ENCODE measurements at places on chromosomes 2 and 18. TPM values are rescaled to one million over a fixed set of nuclear protein-coding genes. Genes with fewer than 3 reads are reported as not detected.

GRCh38 chr2:240129311-240129710, 6.8 kb downstream of the COPS9 start:
- peaks cover 62% of the 10 kb centered on the region for H3K36me3 ChIP-seq
- H3K27me3 ChIP-seq: no peaks in the 10 kb centered on the region
- no peak overlapping the region for H3K27ac ChIP-seq
- DNase-seq: peak; percentile 13

- no peak overlapping the region for H3K4me3 ChIP-seq
- no peaks in the 10 kb centered on the region for H3K27me3 ChIP-seq
- H3K4me1 ChIP-seq: no peaks in the 10 kb centered on the region
- DNase-seq: no peak
Measured at GRCh38 chr2:116810645-116811044, 1003.8 kb upstream of the DDX18 start.

DNA sequence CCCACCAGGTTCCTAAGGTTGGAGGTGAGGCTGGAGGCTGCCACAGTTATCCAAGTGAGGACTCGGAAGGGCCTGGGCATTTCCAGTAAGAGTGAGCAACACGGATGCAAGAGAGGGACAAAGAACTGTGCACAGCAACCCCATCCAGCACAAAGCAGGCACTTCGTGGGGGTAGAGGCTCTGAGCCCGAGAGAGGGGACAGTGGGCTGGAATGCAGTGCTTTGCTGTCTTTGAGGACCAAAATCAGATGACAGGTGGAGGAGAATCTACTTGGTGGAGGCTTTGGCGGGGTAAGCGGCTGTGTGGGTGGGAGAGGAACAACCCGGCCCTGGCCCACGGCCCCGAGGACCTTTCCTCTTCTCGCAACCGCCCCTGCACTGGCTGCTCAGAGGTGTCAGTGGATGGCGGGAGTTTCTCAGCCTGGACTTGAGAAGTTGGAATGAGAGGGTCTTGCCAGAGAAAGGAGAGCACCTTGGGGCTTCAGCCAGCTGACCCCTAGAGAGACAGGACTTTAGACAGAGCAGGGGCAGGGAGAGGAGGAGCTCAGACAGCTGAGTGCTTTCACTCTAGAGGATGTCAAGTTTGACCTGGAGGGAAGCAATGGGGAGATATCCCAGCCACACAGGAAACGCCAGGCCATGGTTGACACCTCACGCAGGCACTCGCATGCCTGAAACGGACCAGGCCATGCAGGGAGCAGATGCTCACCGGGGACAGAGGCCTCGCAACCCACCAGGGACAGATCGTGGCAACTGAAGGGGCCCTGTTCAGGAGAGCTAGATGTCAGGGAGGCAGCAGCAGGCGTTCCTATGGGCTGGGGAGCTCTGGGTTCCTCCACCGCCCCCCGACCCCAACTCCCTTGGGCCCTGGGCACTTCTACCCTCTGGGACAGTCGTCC, 11.6 kb downstream of the RAMP1 start:
- no peak for DNase-seq
- no peaks in the 10 kb centered on the region for H3K4me1 ChIP-seq
- H3K36me3 ChIP-seq: no peaks in the 10 kb centered on the region
- no peak overlapping the region for H3K27ac ChIP-seq

CCDC138 gene
- polyA plus RNA-seq: 1.6 TPM

DNA sequence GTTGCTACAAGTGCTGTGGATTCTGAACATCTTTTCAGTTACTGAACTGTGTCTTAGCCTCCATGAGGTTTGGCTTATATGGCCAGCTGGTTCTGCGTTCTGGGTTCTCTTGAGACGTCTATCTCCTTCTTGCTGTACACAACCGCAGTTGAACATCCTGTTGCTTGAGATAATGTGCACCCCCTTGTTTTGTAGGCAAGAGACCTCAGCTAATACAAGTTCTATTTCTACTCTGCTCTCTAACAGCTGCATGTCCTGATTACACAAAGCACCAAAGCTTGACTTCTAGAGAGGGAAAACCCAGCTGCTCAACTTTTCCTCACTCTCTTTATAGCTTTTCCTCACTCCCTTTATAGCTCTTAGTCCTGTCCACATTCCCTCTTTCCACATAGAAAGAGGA, 176.0 kb downstream of the LTBP1 start:
- no peaks in the 10 kb centered on the region for H3K27me3 ChIP-seq
- no peaks in the 10 kb centered on the region for H3K36me3 ChIP-seq
- no peak for DNase-seq

SCYGR4 gene
- polyA plus RNA-seq: not detected

- no peaks in the 10 kb centered on the region for H3K4me1 ChIP-seq
- H3K4me3 ChIP-seq: no peak overlapping the region
- H3K27me3 ChIP-seq: no peaks in the 10 kb centered on the region
- peaks cover 38% of the 10 kb centered on the region for H3K36me3 ChIP-seq
- no peak overlapping the region for H3K27ac ChIP-seq
- no peak for DNase-seq
Measured at GRCh38 chr18:63329431-63330145, 10.0 kb upstream of the BCL2 start.

CPLX4 gene
- not detected for polyA plus RNA-seq

DNA sequence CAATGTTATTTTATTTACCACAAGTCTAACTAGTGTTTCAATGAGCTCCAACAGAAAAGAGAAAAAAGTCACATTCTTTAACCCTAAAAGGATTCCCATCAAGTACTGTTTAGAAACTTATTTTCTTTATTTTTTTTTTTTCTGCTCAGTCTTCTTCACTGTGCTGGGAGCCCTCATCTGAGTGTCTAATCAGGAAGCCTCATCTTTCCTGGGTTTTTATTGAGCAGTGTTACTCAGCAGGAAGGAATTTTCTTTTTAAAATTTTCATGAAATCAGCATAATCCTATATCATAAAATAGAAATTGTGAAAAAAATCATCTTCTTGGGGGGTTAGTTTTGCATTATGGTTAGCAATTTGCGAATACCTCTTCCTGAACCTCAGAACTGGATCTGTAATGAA, 453.8 kb downstream of the CDH2 start:
- H3K4me1 ChIP-seq: no peaks in the 10 kb centered on the region
- no peak overlapping the region for H3K4me3 ChIP-seq
- no peaks in the 10 kb centered on the region for H3K27me3 ChIP-seq
- H3K27ac ChIP-seq: no peak overlapping the region
- H3K36me3 ChIP-seq: no peaks in the 10 kb centered on the region

CCDC150 gene
- 0.71 TPM for polyA plus RNA-seq

DNA sequence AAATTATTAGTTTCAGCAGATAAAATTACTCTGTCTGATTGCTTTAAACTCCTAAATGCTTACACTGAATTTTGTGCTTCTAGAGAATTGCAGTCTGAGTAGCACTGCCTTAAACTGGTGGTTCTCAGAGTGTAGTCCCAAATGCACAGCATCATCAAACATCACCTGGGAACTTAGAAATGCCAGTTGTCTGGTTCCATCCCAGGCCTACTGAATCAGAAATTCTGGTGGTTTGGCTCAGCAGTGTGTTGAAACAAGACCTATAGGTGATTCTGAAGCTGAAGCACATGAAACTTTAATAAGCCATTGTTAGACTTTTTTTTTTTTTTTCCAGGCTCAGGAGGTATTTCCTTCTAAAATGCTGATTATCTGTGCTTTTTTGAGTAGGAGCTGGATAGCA, 22.0 kb downstream of the EPC2 start:
- H3K4me1 ChIP-seq: peaks cover 5% of the 10 kb centered on the region
- H3K27ac ChIP-seq: no peak overlapping the region
- no peak overlapping the region for H3K4me3 ChIP-seq
- H3K36me3 ChIP-seq: no peaks in the 10 kb centered on the region
- no peak for DNase-seq

- no peaks in the 10 kb centered on the region for H3K36me3 ChIP-seq
- H3K4me3 ChIP-seq: no peak overlapping the region
- H3K27ac ChIP-seq: no peak overlapping the region
- no peaks in the 10 kb centered on the region for H3K4me1 ChIP-seq
- DNase-seq: no peak
Measured at GRCh38 chr2:39154944-39155343, 34.1 kb upstream of the SOS1 start.

- peaks cover 2% of the 10 kb centered on the region for H3K4me1 ChIP-seq
- H3K27me3 ChIP-seq: no peaks in the 10 kb centered on the region
- no peak for DNase-seq
- no peaks in the 10 kb centered on the region for H3K36me3 ChIP-seq
Measured at GRCh38 chr2:23657934-23658333, 269.0 kb downstream of the ATAD2B start.

DNA sequence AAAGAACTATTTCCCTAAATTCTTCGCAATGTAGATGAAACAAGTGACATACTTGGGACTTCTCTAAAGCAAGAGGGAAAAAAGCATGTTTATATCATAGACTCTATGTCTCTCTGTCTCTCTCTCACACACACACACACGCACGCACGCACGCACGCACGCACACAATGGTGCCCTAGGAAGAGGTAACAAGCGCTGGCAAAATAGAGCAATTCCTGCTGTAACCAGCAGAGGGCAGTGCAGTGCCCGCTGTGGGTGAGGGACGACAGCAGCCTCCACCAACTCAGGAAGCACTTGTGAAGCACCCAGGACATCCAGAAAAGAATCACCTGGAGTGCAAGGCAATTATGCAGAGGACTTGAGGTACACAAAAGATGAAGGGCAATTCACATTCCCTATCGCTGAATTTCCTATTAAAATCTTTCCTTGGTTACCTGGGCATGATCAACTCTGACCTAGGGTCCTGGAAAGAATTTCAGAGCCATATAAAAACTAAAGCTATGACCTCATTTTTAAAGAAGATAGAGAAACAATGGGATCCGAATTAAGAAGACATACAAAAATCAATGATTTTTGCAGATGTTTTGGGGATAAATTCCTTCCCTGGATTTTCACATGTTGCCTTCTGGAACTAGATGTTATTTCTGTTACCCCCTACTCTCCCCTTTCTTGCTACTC, 166.4 kb downstream of the PDE11A start:
- H3K4me3 ChIP-seq: no peak overlapping the region
- peak; percentile 43 for DNase-seq
- H3K27ac ChIP-seq: no peak overlapping the region
- H3K4me1 ChIP-seq: no peaks in the 10 kb centered on the region

TRABD2A gene
- polyA plus RNA-seq: 1.0 TPM

DNA sequence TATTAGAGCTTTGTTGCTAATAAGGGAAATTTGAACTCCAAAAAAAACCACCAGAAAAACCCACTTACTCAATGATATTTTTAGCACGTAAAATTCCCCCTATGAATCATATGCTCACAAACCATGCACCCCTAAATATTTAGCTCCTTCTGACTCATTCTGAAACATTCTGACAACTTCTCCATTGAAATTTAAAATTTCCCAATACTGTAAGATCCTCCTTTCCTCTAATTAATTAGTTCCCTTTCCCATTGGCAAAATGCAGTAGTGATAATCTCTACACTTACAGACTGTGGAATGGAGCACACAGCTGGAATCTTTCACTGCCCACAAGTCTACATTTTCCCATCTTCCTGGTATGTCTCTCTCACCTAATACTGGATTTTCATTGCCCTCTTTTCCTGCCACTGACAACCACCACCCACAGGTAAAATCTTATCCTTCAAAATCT, 215.8 kb upstream of the ACVR2A start:
- no peak overlapping the region for H3K27ac ChIP-seq
- no peaks in the 10 kb centered on the region for H3K36me3 ChIP-seq
- no peak for DNase-seq
- H3K4me3 ChIP-seq: no peak overlapping the region
- no peaks in the 10 kb centered on the region for H3K4me1 ChIP-seq
- H3K27me3 ChIP-seq: no peaks in the 10 kb centered on the region

- H3K36me3 ChIP-seq: no peaks in the 10 kb centered on the region
- H3K27me3 ChIP-seq: no peaks in the 10 kb centered on the region
- H3K4me3 ChIP-seq: no peak overlapping the region
- DNase-seq: no peak
- peaks cover 24% of the 10 kb centered on the region for H3K4me1 ChIP-seq
- no peak overlapping the region for H3K27ac ChIP-seq
Measured at GRCh38 chr2:99156891-99157290, 2.1 kb downstream of the LIPT1 start.

GRCh38 chr18:50790948-50791347, 28.9 kb downstream of the MRO start:
- H3K27ac ChIP-seq: no peak overlapping the region
- no peak overlapping the region for H3K4me3 ChIP-seq
- H3K36me3 ChIP-seq: no peaks in the 10 kb centered on the region
- H3K4me1 ChIP-seq: no peaks in the 10 kb centered on the region
- DNase-seq: no peak

DNA sequence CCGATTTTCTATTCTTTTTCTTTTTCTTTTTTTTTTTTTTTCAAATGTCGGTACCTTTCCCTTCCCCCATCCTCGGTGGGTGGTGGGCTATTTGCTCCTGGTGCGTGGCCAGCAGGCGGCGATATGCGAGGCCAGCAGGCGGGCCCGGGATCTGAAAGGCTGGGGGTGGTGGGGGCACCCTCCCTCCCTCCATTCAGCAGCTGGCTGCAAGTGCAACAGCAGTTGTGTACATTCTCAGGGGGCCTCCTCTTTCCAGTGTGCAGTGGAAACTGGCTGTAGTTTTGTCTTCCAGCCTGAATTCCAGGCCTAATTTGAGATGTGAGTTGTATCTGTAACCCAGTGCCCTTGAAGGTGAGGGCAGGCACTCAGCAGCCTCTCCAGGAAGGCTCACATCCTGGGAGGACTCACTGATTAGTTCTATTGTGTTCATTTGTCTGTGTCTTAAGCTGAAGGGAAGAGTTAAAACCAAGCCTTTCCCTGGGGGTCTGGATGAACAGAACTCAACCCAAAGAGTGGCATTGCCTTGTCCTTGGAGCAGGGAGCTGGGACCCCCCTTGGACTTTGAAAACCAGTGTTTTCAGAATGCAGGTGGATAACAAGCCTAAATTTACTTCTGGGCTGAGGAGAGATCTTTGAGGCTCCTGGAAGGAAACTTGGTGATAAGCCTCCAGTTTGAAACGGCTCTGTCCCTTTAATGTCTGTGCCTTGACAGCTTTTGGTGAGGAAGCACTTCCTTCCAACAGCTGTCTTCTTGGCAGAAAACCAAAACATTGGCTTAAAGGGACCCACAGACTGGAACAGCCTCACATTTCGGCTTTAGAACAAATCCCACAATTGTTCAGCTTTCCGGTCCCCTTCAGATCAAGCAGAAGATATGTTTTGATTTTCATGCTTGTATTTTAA, 3.3 kb downstream of the MYCN start:
- peaks cover 29% of the 10 kb centered on the region for H3K27me3 ChIP-seq
- peaks cover 19% of the 10 kb centered on the region for H3K4me1 ChIP-seq
- no peaks in the 10 kb centered on the region for H3K36me3 ChIP-seq
- H3K4me3 ChIP-seq: peak overlapping the region; percentile 48
- H3K27ac ChIP-seq: no peak overlapping the region
- no peak for DNase-seq

- H3K4me1 ChIP-seq: no peaks in the 10 kb centered on the region
- no peak for DNase-seq
- H3K4me3 ChIP-seq: no peak overlapping the region
- no peaks in the 10 kb centered on the region for H3K36me3 ChIP-seq
- no peaks in the 10 kb centered on the region for H3K27me3 ChIP-seq
- H3K27ac ChIP-seq: no peak overlapping the region
Measured at GRCh38 chr2:206561962-206562361, 80.3 kb upstream of the FAM237A start.

PTCD3 gene
- 47.4 TPM for polyA plus RNA-seq
